ENCODE measurements at places on chromosomes 7 and 10.
A peak's percentile ranks its signal among the peaks of the same experiment; 100 is the strongest.

DNA sequence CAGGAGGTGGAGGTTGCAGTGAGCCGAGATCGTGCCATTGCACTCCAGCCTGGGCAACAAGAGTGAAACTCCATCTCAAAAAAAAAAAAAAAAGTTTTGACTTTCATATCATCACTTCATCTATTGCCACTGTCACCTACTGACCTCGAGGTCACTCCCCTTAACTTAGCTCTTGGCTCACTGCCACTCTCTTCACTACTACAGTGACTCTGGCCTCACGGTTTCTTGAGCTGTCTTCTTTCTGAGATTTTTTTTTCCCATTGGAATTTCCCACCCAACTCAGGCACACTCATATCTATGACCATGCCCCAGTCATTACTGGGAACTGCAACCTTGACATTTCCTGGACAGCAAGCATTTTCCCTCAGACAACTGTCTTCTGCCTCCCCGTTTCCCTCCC lies 42.6 kb upstream of the C7orf33 start:
- DNase-seq = no peak

DNA sequence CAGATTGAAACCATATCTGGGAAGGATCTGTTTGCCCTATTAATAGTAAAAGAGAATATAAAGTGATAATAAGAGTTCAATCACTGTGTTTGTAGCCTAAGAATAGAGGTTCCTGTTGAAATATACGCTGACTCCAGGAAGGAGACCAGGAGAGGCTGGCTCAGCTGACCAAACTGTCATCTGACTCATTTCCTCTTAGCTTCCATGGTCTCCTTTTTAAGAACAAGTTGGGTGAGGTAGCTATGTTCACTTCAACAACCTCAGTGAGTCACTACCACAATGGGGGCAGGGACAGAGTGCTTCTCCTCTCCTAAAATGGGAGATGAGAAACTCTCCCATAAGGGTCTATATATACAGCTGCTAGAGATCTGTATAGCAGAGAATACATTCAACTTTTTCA lies 543.3 kb downstream of the CALN1 start:
- no peak for DNase-seq

- no peak for DNase-seq
Measured at GRCh38 chr10:69037489-69037888, 48.9 kb downstream of the KIFBP start.

DNA sequence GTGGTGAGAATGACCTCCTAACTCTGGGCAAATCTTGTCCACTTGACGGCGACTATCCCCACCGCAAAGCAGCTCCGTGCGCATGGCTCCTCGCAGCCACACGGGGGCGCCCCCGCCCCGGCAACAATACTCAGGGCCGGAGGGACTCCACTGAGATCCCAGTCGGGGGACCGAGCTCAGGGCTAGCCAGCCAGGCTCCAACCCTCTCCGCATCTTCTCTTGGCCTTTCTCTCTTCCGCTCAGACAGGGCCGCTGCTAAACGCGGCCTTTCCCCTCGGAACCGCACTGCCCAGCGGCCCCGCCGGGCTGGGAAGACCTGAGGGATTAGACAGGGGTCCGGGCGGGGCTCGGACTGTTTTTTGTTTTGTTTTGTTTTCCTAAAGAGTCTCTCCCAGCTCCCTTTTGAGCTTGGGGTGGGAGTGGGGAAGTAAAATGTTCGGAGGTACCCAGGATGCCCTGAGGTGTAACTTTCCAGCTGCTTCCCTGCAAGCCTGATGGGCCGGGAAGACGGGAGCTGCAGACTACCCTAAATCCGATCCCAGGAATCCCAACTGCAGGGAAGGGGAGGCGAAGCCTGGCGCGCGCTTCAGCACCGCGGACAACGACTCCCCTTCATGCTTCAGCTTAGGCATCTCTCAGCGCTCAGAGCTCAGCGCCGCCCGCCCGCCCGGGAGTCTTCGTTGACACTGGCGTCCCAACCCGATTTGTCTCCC lies 2.7 kb downstream of the KCNIP2 start:
- DNase-seq = peak; percentile 41

- DNase-seq = no peak
Measured at GRCh38 chr10:130364631-130365411, 228.6 kb downstream of the GLRX3 start.

DNA sequence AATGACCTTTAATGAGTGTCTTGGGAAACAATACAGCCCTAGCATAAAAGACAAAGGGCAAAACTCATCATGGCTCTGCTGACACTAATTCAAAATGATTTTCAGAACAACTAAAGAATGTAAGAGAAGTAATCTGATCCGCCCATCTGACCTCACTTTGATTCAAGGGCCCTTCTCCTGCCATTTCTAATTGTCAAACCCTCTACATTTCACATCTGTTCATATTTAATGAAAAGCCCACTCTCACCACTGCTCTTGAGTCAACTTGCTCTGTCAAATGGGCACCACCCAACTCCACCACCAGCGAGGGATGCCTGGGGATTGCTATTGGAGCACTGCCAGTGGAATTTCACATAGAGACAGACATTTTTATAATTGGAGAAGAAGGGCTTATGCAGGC lies 639.2 kb downstream of the KCNMA1 start:
- no peak for DNase-seq

- no peak for DNase-seq
Measured at GRCh38 chr7:78329001-78329655, 530.6 kb downstream of the PHTF2 start.

GRCh38 chr7:379456-380138 lies 89.6 kb downstream of the FOXL3 start:
- DNase-seq = no peak

DNA sequence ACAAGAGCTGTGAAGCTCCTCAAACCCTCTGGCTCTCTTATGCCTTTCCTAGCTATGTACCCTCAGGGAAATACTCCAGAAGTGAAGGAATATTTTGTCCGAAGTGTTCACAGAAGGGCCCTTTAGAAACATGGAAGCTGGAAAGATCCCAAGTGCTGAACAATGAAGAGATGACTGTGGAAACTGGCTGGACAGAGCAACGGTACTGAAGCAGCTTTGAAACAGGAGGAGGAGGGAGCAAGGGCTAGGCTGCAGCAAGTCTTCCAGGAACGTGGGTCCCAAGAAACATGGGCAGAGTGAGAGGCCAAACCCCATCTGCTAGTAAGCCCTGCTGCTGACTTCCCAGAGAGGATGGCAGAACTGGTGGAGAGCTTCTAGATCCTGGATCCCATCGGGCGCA lies 3.0 kb upstream of the PSAP start:
- no peak for DNase-seq

GRCh38 chr10:96975136-96975535 lies 143.0 kb downstream of the LCOR start:
- DNase-seq = no peak

- DNase-seq = no peak
Measured at GRCh38 chr10:92080244-92080643, 156.7 kb downstream of the BTAF1 start.

DNA sequence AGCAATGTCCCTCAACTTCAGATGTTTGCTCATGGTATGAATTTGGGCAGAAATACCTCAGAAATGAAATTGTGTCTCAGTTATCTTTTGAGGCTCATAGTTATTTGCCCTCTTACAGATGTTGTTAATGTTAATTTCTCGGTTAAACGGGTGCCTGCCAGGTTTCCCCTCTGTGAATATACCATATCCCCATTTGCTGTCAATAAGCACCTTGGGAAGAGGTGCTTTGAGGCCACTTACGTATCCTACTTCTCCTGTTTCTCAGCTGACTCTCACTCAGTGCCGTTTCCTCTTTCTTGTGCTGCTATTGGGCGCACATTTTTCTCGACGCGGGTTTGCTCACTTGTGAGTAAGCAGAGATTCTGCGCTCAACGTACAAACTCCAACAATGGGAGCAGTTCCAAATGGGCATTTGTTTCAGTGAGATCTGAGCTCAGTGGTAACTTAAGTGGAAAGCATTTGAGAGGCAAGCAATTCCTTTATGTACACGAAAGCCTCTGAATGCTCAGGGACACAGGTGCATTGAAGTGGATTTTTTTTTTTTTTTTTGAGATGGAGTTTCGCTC lies 34.8 kb upstream of the JAKMIP3 start:
- no peak for DNase-seq

GRCh38 chr7:102942868-102943267 lies 30.1 kb downstream of the LRRC17 start:
- DNase-seq = no peak

DNA sequence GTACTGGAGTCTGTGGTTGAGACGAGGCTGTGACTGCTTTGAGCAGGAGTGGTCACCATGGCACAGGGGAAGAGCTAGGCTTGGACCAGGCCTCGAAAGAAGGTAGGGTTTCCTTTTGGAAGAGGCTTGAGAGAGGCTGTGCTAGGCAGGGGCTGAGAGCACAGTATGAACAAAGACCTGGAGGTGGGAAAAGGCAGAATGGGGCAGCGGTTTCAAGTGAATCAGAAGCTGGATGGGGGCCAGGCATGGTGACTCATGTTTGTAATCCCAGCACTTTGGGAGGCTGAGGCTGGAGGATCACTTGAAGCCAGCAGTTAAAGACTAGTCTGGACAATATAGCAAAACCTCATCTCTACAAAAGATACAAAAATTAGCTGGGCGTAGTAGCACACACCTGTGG lies 65.9 kb downstream of the CLIP2 start:
- DNase-seq = peak; percentile 63

DNA sequence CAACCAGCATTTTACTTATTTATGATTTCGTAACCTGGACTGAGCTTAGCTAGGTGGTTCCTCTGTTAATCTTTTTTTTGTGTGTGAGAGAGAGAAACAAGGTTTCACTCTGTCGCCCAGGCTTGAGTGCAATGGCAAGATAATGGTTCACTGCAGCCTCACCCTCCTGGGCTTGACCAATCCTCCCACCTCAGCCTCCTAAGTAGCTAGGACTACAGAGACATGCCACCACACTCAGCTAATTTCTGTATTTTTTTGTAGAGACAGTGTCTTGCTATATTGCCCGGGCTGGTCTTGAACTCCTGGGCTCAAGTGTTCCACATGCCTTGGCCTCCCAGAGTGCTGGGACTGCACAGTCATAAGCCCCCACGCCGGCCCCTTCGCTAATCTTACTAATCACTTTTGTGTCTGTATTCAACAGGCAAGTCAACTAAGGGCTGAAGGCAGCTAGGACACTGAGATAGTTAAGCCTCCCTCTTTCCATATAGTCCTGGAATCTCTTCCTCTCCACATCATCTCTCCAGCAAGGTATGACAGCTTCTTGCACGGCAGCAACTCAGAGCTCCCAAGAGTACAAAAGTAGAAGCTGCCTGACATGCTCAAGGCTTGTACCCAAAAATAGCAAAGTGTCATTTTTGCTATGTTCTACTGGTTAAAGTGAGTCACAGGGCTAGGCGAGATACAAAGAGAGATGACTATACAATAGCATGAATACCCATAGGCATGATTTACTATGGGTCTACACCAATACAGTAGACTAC lies 11.3 kb downstream of the KMT2C start:
- DNase-seq = no peak

DNA sequence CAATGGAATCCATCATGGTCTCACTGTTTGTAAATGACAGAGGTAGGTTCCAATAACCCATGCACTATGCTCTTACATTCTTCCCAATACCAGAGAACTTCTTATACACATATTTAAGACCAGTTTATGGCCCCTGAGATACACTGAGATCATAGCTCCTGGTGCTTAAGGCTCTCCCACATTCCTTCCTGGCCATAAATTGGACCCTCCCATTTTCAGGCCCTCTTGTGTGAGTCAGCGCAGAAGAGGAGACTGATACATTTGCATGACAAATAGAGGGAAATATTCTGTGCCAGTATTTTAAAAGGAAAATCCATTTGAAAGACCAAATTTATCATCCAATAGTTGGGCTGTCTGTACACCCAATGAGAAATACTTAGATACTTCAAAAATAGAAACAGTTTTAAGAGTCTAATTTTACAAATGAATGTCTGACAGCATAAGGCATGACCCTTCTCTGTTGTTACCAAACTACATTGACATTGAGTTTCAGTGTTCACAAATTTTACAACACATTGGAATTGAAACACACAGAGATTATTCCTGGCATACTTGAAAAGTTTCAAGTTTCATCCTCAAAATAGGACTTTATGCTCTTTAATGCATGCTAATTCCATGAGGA lies 35.3 kb downstream of the SLC16A9 start:
- DNase-seq = no peak

- DNase-seq = peak; percentile 81
Measured at GRCh38 chr10:73888514-73888913, 14.2 kb upstream of the CAMK2G start.

GRCh38 chr7:158239290-158239981 lies 348.2 kb downstream of the PTPRN2 start:
- DNase-seq = no peak

DNA sequence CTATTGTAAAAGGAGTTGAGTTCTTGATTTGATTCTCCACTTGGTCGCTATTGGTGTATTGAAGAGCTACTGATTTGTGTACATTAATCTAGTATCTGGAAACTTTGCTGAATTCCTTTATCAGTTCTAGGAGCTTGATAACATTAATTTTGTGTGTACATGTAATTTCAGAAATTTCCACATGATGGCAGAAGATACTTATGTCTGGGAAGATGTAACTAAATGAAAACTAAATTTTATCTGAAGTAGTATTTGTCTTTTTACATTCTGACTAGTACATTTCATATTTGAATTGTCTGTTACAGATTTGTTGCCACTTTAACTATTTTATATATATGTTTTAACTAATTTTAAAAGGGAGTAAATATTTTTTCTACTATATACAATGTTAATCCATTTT lies 27.6 kb downstream of the SDHAF3 start:
- no peak for DNase-seq

GRCh38 chr7:16590424-16590823 lies 55.1 kb downstream of the ANKMY2 start:
- no peak for DNase-seq

- no peak for DNase-seq
Measured at GRCh38 chr10:90403211-90404000, 454.4 kb downstream of the HTR7 start.

DNA sequence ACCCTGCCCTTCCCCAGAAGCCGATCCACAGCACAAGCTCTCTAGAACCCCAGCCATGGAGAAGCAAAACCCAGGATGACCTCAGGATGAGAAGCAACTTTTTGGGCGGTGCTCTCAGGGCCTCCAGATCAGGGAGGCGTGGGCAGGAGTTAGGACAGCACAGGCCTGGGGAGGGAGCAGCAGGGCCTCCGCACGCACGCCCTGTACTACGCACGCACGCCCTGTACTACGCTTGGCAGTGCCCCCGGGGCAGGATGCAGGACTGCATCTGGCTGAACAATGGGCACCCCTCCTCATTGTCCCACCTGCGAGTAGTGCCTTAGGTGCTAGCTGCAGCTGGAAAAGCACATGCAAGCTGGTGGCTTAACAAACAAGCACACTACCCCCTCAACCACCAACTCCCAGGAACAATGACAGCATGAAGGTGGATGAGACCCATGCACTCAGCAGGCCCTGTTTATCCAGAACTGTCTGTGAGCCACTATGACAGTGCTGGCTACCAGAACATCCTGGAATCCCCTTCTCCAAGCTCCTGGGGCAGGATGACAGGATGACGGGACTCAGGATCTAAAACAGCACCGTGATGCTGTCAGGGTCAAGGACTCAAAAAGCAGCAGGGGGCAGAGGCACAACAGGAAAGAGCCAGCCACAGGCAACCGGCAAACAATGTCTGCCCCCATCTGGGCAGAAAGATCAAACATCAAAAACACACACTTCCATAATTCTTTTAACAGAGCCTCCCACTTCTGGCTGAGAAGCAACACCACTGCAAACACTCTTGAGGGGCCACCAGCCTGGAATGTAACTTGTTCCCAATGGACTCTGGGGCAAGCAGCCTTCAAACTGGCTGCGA lies 11.8 kb downstream of the PODXL start:
- DNase-seq = peak; percentile 33
